ENCODE measurements at places on chromosomes 6 and 20. TPM values are rescaled to one million over a fixed set of nuclear protein-coding genes. Genes with fewer than 3 reads are reported as not detected.

Gene BPIFB1
- not detected for total RNA-seq

Gene GDAP1L1
- total RNA-seq: 111 TPM

DNA sequence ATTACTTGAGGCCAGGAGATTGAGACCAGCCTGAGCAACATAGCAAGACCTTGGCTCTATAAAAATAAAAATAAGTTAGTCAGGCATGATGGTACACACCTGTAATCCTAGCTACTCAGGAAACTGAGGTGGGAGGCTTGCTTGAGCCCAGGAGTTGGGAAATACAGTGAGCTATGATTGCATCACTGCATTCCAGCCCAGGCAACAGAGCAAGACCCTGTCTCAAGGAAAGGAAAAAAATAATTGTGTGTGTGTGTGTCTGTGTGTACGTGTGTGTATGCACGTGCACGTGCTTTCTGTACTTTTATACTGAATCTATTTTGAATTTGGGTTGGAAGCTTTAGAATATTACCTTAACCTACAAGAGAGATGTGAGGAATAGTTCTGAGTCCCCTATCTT lies 58.9 kb downstream of the KIZ start:
- H3K4me3 ChIP-seq: no peak overlapping the region
- no peaks in the 10 kb centered on the region for H3K4me1 ChIP-seq
- H3K27me3 ChIP-seq: no peaks in the 10 kb centered on the region
- no peak for DNase-seq
- H3K36me3 ChIP-seq: no peaks in the 10 kb centered on the region

DNA sequence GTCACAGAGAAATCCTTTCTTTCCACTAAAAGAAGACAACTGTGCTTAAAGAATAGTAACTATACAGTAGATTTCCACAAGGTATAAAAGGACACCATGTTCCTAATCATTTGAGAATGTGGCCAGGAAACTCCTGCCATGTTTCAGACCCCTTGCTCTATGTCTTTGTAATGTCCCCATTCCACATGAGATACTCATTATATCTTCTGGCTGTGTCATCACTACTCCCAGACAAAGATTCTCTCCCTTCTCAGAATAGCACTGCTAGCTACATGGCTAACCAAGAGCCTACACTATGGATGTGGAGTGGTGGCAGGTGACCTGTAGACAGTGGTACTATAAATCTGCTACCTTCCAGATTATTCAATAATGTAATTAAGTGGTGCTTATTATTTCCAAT lies 218.1 kb upstream of the MCHR2 start:
- DNase-seq: no peak
- H3K36me3 ChIP-seq: no peaks in the 10 kb centered on the region
- peaks cover 50% of the 10 kb centered on the region for H3K4me1 ChIP-seq
- peaks cover 11% of the 10 kb centered on the region for H3K27me3 ChIP-seq

Gene IMPG1
- 0.51 TPM for total RNA-seq
